ENCODE measurements at places on chromosomes 7 and 10.

DNA sequence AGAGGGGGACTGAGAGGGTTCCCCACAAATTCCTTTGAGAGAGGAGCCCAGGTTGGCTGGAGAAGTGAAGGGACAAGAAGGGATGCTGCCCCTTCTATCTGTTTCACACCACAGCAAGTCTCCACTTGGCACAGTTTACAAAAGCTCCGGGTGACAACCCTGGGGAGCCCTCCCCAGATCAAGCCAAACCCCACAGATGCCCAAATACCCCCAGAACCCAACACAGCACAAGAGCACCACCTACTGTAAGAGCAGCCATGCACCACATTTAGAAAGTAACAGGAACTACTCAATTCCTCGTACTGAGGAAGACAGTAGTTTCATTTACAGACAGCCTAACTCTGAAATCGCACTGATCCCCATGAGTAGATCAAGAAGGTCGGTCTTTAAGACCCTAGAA, 67.8 kb upstream of the ATP6V0A4 start:
- DNase-seq, result peak; percentile 21

- DNase-seq, result peak; percentile 42
Observed at GRCh38 chr10:106705681-106706100, 458.8 kb downstream of the SORCS1 start.

GRCh38 chr7:55209366-55209765, 155.8 kb upstream of the LANCL2 start:
- DNase-seq, result no peak

DNA sequence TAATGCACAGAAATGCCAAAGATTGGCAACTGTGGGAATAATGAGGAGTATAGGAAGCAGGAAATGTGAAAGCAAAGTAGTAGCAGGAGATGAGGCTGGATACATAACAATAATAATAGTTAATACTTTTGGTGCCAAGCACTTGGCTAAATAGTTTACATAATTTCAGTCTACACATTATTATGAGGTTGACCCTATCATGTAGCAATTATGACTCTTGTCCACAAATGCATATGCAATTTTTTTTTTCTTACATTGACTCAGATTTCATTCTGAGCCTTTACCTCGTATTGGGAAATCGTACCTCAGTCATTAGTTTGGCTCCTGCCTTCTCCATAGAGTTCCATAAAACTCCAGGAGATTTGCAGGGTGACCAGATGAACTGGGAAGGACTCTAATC, 219.9 kb downstream of the SUGCT start:
- DNase-seq, result no peak

GRCh38 chr10:79483948-79484347, 28.4 kb upstream of the EIF5AL1 start:
- no peak for DNase-seq

- DNase-seq, result peak; percentile 69
Observed at GRCh38 chr10:6204063-6204340, 1.3 kb downstream of the PFKFB3 start.

DNA sequence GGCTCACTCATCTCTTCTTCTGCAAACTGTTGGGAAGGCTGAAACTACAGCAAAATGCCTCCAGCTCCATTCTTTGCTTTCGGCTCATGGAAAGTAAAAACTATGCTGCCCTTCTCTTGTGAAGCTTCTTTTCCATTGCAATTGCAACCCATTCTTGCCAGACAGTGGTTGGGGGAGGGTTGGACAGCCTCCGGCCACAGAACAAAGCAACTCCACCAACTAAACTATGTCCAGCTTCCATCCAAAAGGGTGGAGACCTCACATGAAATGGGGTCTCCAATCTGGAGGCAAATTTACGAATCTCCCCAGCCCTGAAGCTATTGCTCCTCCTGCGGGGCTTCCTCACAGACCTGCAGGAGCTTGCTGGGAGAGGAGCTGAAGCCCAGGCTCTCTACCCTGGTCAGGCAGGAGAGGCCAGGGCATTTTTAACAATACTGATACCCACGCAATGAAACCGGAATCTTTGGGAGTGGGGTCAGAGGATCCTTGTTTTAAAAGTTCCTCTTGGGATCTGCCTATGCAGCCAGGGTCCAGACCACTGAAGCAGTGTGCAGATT, 549 bp downstream of the GPNMB start:
- DNase-seq, result no peak

DNA sequence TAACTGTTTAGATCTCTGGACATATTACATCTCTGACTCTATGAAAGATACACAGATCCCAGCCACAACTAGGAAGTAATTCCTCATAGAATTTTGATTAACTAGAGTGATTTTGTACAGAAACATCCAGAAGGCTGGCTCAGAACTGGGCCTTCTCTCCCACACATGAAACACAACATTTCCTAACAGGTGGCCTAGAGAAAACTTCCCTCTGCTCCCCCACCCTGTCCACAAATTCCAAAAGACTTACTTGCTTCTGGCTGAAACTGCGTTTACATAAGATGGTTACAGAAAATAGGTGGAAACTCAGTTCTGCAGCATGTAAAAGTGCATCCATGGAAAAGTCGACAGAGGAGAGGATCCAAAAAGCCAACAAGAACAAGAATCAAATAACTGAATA, 132.9 kb downstream of the FZD1 start:
- no peak for DNase-seq

GRCh38 chr10:118800920-118801319, 46.1 kb upstream of the CACUL1 start:
- DNase-seq, result no peak

DNA sequence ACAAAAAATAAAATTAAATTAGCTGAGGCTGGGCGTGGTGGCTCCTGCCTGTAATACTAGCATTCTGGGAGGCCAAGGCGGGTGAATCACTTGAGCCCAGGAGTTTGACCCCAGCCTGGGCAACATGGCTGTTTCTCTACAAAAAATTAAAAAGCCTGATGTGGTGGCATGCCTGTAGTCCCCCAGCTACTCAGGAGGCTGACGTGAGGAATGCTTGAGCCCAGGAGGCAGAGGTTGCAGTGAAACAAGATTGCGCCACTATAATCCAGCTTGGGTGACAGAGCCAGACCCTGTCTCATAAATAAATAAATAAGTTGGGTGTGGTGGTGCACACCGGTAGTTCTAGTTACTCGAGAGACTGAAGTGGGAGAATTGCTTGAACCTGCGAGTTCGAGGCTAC, 65.1 kb downstream of the GNA12 start:
- no peak for DNase-seq

GRCh38 chr7:88091988-88092675, 127.7 kb downstream of the SRI start:
- no peak for DNase-seq

DNA sequence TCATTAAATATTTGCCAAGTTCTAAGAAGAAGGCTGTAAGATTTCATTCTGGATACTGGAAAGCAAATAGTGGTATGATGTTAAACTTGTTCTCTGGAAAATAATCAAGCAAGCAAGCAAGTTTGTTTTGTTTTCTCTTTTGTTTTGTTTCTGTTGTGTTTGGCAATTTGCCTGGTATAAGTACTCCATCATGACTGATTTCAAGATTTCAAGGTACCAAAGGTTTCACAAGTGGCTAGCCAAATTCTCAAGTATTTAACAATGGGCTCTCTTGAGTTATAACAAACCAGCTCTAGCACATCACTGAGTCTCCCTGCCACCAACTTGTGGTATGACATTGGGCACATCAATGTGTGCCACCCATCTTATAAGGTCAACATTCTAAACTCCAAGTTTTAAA, 151.7 kb upstream of the IGFBP3 start:
- no peak for DNase-seq

GRCh38 chr10:121313119-121313875, 284.9 kb downstream of the FGFR2 start:
- DNase-seq, result no peak

DNA sequence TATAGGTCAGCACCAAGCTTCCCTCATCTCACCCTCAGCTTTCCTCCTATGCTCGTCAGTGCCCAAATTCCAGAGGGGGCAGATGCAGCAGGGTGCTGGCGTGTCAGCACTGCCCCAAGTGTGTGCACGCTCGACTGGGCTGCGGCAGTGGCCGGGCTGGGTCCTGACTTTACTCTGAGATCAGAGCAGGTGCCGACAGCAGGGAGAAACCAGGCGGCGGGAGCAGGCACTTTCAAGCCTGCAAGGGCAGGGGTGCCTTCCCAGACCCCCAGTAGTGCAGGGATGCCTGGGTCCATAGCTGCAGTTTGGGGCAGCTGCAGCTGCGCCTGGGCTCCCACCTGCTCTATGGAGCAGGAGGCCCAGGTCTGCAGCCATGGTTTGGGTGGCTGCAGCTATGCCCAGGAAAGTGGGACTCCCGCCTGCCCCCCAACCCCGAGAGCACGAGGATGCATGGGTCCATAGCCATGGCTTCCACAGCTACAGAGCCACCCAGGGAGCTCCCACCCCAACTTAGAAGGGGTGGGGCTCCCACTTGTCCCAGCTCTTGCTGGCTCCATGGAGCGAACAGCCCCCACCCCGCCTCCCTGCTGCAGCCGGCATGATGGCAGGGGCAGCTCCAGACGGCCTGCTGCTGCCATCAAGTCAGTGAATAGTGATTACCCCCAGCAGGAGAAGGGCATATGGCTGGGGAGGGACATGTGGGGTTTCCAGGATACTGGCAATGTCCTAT, 199.2 kb upstream of the KMT2E start:
- DNase-seq, result no peak

DNA sequence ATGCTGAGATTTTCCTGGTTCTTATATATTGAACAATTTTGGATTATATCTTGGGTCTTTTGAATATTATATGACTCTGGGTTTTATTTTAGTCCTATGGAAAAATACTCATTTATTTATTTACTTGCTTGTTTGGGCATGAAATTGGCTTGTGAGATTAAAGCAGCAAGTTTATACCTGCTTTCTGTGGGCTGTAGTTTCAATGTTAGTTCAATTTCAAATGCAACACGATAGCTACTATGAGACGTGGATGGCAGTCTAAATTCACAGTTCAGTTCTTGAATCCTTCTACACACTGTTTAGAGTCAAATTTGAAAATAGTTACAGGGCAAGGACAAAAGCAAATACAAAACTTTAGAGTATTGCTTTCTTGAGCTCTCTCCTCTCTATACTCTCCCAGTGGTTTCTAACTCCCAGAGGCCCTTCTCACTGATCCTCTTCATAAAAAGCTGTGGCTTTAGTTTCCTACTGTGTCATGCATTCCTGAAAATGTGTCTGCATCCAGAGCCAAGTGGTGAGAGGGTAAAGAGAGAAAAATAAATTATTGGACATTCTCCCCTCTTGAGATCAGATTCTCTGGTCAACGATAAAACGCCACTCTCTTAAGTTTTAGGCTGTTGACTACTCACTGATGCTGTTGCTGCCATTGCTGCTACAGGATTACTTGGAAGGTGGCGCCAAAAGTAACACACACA, 34.4 kb downstream of the POLR1F start:
- no peak for DNase-seq

GRCh38 chr7:99617192-99617781, 541 bp downstream of the ZSCAN25 start:
- DNase-seq, result no peak

DNA sequence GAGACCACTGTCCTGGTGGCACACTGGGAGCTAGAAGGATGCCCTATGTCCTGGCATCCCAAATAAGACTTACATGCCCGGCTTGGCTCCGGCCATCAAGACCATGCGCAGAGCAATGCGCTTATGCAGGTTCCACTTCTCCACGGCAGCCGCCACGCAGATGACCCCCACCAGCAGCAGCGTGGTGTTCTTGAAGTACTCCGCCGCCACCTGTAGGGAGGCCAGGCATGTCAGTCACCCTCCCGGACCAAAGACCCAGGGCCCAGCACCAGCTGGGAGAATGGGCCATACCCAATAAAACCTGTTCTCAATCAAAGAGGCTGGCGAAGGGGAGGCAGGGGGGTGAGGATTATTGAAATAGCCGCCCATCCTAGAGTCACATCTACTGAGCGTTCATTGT, 19.9 kb downstream of the SLC13A4 start:
- DNase-seq, result no peak

GRCh38 chr10:48937796-48938195, 1.8 kb downstream of the LRRC18 start:
- no peak for DNase-seq

DNA sequence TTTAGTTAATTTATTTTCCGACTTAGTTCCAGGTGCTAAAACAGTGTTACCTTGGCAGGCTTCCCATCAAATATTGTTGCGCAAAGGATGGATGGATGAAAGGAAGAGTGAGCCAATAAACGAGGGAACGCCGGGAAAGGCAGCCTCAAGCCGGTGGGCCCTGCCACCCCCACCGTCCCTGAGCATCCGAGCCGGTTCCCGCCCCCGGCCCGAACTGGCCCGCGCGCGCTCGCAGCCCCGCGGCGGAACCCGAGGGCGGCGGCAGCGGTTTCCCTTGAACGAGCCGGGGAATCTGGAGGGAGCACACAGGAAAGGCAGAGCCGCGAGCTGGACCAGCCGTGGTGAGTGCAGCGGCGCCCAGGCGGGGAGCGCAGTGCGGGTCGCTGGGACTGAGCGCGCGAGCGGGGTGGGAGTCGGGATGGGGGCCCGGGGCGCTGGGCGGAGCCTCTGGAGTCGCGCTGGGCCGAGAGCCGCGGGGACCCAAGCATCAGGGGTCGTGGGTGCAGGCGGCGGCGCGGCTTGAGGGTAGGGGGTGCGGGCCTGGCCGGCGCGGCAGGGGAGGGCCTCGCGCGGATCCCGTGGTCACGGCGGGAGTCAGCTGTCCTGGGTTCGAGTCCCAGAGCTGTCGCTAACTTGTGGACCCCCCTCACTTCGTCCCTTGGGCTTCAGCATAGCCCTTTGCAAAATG, at the start of gene AGK:
Gene AGK (plus strand): TSS at position 317 of the 688 bp plus-strand sequence. CDS start 4,057 bp downstream, outside the sequence.
- DNase-seq, result peak; percentile 81

DNA sequence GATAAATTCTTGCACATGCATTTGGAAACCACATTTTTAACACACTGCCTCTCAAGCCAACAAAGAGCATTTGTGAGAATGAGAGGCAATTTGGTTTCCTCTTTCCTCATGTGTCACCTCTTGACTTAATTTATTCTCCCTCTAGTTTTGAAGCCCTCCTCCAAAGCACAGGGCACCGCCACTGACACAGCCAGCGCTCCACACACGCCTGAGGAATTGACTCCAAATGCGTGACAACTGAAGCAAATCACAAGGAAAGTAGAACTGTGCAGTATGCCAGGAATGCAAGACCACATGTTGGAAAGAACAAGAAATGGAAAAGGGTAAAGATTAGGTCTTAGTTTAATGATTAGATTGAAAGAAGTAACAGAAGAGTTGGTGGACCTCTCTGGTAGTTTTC, 173.3 kb downstream of the LSM5 start:
- DNase-seq, result no peak

DNA sequence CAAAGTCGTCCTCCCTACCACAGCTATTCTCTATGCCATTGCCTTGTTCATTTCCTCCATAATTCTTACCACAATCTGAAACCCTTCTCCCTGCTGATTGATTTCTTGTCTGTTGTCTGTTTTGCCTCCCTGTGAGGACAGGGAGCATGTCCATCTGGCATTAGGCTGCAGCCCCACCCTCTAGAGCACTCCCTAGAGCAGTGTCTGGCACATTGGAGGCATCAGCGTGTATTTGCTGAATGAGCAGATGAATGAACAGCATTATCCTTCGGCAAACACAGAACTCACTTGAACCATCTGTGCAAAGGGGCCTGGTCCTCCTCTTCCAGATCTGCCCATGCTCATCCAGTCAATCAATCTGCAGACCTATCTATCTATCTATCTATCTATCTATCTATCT, 5.1 kb upstream of the DMBT1 start:
- no peak for DNase-seq
